ENCODE measurements at places on chromosomes 16 and 17.

DNA sequence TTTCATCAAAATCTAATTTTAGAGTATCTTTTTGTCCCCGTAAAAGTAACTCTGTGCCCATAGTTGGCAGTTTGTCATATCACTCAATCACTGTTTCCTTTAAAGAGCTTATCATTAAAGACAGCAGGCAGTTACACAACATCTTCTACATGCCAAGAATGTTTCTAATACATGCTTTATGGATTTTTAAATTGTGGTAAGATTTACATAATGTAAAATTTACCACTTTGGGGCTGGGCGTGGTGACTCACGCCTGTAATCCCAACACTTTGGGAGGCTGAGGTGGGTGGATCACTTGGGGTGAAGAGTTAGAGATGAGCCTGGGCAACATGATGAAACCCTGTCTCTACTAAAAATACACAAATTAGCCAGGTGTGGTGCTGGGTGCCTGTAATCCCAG, 687.2 kb downstream of the WWOX start:
- no peak for DNase-seq

DNA sequence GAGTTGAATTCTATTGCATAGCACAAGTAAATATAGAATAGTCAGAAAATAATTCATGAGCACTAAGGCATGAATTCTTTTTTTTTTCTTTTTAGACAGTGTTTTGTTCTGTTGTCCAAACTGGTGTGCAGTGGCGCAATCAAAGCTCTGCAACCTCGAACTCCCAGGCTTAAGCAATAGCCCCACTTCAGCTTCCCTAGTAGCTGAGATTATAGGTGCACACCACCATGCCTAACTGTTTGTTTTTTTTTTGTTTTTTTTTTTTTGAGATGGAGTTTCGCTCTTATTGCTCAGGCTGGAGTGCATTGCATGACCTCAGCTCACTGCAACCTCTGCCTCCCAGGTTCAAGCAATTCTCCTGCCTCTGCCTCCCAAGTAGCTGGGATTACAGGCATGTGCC, 16.6 kb downstream of the TUBD1 start:
- DNase-seq, result no peak

DNA sequence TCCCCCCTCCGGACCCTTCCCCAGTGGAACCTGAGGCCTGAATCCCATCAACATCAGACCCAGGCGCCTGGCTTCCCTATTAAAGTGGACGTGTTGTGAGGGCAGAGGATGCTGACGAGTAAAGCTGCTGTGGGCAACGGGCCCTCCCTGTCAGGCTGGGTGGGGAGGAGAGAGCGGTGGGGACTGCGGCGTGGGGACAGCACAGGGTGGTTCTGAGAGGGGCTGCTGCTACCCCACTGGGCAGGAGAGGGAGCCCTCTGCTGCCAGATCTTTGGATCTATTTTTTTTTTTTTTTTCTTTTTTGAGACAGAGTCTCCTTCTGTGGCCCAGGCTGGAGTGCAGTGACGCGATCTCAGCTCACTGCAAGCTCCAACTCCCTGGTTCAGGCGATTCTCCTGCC, 5.9 kb downstream of the CA5A start:
- DNase-seq, result no peak

GRCh38 chr17:55281649-55282378, 17.1 kb downstream of the HLF start:
- no peak for DNase-seq

- DNase-seq, result no peak
Measured at GRCh38 chr16:65415460-65415859, 293.6 kb upstream of the CDH11 start.

GRCh38 chr16:49839017-49839825, 16.7 kb downstream of the ZNF423 start:
- DNase-seq, result no peak

DNA sequence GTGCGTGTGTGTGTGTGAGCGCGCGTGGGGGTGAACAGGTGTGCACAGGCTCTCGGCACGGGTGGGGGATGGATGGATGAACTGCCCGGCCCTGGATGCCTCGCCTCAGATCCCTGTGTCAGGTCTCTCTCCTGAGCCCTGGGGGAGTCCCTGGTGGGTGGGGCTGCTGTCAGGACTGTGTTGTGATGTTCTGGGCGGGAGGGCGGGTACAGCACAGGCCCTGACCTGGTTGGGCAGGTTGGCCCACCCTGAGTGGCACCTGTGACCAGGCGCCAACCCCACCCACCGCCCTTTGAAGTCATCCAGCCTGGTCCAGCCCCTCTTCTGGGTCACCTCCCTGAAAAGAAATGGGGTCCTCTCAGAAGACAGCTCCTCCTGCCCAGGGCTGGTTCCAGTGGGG, 41.6 kb upstream of the TAC4 start:
- no peak for DNase-seq

- no peak for DNase-seq
Measured at GRCh38 chr16:49121636-49122035, 160.0 kb downstream of the CBLN1 start.

DNA sequence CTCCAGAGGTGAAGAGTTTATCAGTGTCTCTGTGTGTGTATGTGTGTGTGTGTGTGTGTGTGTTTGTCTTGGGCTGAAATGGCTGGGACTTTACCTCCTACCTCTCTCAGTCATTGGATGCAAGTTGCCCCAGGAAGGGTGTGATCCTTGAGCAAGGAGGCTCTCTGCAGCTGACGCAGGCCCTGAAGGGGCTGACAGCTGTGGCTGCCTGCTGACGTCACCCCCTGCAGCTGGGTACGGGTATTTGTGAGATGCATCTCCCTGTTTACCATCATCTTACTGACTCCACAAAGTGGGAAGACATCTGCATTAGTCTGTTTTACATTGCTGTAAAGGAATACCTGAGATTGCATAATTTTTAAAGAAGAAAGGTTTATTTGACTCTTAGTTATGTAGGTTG, 631.5 kb upstream of the RBFOX1 start:
- DNase-seq, result no peak

All from NCI-H1436 (cell line).